ENCODE measurements at places on chromosomes 12 and 14. TPM values are rescaled to one million over a fixed set of nuclear protein-coding genes. Genes with fewer than 3 reads are reported as not detected.

Gene COX6A1
- 782 TPM for polyA plus RNA-seq

Gene TNS2
- polyA plus RNA-seq: 0.30 TPM

Gene KRT6C
- not detected for polyA plus RNA-seq

Gene YEATS4
- polyA plus RNA-seq: 55.4 TPM

DNA sequence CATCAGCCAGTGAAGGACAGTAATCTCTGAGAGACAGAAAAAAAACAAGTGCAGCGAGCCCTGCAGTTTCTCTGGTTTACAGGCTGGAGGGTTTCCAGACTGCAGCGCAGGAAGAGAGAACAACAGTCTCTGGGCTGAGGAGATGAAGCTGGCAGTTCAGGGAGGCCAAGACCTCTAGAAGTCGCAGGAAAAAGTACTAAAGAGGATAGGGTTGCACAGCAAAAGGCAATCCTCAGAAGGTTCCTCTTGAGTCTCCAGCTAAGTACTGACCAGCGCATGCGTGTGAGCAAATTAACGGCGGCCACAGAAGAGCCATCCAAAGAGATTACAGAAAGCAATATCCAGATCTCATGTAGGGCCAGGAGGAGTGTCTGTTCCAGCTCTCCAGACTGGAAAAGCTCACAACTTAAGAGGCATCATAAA lies 12.2 kb upstream of the CCDC60 start:
- no peak for DNase-seq

DNA sequence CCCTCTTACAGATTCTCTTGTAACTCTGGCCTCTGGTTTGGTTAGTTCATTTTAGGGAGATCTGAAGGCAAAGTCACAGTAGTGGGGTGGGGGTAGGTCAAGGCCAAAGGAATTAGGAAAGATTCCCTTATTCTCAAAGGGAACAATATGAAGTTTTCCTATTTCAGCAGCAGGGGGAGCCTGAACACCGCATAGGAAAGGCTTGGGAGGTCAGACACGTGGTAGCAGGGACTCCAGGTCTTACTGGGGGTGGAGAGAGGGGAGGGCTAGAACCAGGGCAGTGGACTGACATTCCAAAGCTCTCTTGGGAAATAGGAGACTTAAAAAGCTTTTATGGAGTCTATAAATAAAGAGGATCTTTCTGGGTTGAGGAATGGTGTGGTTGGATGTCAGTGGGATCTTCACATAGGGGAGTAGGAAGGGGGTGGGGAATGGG lies 1.3 kb downstream of the ZC3H10 start:
- DNase-seq: peak; percentile 59

GRCh38 chr12:5201554-5202218 lies 158.0 kb downstream of the KCNA5 start:
- DNase-seq: no peak

- DNase-seq: peak; percentile 70
Measured at GRCh38 chr14:75303381-75303789, 24.8 kb downstream of the FOS start.

- DNase-seq: no peak
Measured at GRCh38 chr12:121181181-121181580, 28.7 kb upstream of the P2RX4 start.

DNA sequence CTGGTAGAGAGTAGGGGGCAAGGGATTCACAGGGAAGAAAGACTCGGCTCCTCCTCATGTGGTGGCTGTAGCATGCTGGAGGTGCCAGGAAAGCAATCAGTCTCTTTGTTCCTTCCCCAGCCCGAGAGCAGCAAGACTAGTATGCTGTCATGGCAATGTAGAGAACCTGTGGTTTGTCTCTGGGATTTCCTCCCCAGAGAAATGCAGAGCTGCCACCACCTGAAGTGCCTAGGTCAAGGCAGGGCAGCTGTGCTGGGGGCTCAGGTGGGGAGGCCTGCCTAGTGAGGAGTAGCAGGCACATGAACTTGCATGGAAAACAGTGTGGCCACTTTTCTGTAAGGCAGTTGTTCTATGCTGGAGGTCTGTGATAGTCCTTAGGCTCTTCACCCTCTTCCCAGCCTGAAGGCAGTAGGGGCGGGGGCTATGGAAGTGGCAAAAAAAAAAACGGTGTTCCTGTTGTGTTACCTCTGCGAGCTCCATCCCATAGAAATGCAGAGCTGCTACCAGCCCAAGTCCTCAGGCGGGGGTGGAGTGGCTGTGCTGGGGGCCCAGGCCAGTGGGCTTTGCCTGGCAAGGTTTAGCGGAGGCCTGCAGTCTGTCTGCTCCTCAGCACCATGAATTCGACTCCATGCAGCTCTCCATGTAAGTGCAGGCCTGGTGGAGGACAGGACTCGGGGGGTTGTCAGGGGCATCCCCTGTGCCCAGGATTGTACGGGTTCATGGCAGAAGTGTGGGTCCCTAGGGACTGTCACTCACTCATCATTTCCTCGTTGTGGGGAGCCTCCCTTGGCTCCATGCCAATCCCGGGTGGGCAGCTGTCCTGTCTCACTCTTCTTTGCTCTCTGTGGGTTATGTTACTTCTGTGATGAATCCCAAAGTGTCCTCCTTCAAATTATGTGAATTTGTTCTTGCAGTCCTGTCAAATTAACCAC lies 4.1 kb upstream of the CLEC4D start:
- DNase-seq: no peak

DNA sequence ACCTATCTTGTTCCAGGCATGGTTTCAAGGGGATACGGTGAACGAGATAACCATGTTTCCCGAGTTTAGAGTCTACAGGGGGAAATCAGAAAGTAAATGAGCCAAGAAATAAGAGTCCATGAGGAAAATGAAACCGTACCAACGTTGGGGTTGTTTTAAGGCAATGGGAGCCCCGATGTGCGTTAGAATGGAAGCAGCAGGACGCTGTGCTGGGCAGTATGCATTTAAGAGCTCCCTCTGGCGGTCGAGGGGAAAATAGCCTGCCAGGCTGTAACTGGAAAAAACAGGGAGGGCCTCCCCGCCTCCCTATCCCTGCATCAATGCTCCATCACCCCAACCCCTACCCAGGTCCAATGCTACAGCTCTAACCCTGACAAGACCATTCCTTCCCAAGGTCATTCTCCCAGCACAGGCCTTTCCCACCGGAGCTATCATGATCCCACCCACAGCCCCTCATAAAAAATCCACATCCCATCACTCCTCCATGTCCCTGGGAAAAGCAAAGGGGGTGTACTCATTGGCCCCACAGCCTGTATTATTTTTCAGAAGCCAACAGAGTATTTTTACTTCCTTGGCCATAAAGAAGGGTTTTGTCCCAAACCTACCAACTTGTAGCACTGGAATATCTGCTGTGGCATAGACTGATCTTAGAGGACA lies 226.3 kb upstream of the NOS1 start:
- peak; percentile 3 for DNase-seq

GRCh38 chr14:30669594-30669993 lies 47.5 kb downstream of the SCFD1 start:
- DNase-seq: no peak

DNA sequence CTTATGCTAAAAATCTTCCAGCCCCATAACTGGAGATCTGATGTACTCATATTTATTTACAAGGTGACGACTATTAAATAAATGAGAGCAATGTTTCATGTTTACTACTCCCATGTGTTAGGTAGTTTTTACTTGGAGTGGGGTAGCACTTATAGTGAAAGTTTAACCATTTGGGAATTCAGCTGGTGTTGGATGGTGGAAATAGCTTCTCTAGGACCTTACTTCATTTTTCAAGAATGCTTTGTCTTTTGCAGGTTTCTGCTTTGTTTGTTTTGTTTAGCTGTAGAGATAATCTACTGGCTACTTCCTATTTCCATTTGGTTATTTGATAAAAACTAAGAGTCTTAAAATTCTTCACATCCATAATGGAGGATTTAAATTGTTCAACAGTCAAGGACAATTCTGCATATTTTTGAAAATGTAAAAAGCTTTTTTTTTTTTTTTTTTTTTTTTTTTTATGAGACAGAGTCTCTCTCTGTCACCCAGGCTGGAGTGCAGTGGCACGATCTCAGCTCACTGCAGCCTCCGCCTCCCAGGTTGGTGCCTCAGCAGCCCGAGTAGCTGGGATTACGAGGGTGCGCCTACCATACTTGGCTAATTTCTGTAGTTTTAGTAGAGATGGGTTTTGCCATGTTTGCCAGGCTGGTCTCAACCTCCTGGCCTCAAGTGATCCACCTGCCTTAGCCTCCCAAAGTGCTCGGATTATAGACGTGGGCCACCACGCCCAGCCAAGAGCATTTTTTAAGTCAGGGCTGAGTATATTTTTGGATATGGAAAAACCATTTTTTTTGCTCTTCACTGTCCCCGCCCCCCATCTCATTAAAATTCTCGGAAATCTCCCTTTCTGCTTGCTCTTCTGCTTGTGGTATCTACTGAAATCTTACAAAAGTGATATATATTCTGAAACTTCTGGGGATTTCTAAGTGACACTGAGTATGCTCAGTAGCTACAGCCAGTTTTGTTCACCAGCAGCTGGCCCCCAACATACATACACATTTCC lies 1.4 kb upstream of the ABCD2 start:
- DNase-seq: peak; percentile 32

DNA sequence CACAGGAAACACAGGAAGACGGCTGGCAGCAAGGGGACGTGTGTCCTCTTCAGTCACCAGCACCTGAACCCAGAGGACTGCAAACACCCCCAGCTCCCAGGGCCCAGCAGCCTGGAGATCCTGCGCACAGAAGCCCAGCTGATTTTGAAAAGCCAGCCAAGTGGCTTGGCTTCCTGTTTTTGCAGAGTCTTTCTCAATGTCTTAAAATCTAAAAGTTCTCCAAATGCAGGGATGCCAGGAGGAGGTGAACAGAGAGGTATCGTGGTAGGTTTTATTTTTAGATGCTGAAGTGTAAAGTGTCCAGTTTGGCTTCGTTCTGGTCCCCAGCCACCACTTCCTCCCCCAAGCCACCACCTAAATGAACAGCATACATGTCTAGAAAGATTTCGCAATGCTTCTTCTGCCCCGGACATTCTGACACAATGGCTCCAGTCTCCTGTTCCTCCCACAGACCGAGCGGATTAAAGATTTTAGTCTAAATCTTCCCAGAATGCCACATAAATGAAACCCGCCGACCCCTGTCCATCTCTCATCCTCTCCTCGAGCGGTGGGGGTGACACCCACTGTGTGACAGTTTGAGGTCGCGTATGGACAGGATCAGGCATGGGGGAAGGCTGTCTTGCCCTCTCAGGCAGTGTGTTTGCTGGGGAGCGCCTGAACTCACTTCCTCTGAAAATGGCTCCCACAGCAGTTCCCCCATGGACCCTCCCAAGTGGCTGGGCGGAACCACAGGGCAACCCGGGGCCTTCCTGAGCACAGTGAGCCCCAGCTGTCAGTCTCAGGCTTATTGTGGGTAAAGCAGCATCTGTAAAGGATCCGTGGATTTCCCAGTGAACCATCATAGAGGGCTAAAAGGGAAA lies 41.6 kb downstream of the ITPK1 start:
- DNase-seq: no peak

GRCh38 chr14:76293923-76294322 lies 82.0 kb upstream of the ESRRB start:
- DNase-seq: no peak

DNA sequence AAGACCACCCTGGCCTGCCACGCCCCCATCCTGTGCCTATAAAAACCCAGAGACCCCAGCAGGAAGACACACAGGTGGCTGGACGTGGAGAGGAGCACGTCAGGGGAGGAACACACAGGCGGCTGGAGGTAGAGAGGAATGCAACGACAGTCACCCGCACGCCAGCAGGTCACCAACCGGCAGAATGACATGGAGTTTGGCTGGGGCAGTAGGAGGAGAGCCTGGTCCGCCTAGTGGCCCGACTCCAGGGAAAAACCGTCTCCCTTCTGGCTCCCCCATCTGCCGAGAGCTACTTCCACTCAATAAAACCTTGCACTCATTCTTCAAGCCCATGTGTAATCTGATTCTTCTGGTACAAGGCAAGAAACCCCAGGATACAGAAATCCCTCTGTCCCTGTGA lies 62.7 kb upstream of the KCNH3 start:
- no peak for DNase-seq
